Foreskin keratinocyte (primary cell): ENCODE measurements at places on chromosomes 6 and 20. TPM values are rescaled to one million over a fixed set of nuclear protein-coding genes. Genes with fewer than 3 reads are reported as not detected.

SAMD5 gene
- total RNA-seq: 1.4 and 2.6 TPM in 2 replicates

SLC22A2 gene
- not detected in 2 replicates for total RNA-seq

TNXB gene
- total RNA-seq: 0.07 and 0.31 TPM in 2 replicates

TSPYL4 gene
- 4.9 and 6.7 TPM in 2 replicates for total RNA-seq

POM121L2 gene
- total RNA-seq: not detected in 2 replicates

VIP gene
- total RNA-seq: not detected in 2 replicates

TPX2 gene
- total RNA-seq: 106 and 126 TPM in 2 replicates

OTOR gene
- not detected in 2 replicates for total RNA-seq

BTN1A1 gene
- total RNA-seq: not detected in 2 replicates

C4A gene
- 1.7 and 1.8 TPM in 2 replicates for total RNA-seq

MUC21 gene
- not detected in 2 replicates for total RNA-seq

SPDEF gene
- 0.07 TPM in 1 of 2 replicates, not detected in the other for total RNA-seq

BRD2 gene
- total RNA-seq: 134 and 136 TPM in 2 replicates

HUS1B gene
- 0.18 and 0.31 TPM in 2 replicates for total RNA-seq

RFX6 gene
- not detected in 2 replicates for total RNA-seq

SLC12A5 gene
- total RNA-seq: 1.7 and 3.2 TPM in 2 replicates

TINAG gene
- not detected in 2 replicates for total RNA-seq

HM13 gene
- total RNA-seq: 105 and 125 TPM in 2 replicates

FILIP1 gene
- total RNA-seq: not detected in 2 replicates

OXT gene
- not detected in 2 replicates for total RNA-seq

NKX2-4 gene
- not detected in 2 replicates for total RNA-seq

MYO6 gene
- total RNA-seq: 21.9 and 23.7 TPM in 2 replicates

PPP1R14C gene
- total RNA-seq: 32.5 and 36.4 TPM in 2 replicates

DEFB124 gene
- total RNA-seq: not detected in 2 replicates

SLC22A3 gene
- total RNA-seq: 2.1 and 2.2 TPM in 2 replicates

CDH26 gene
- 1.1 and 1.2 TPM in 2 replicates for total RNA-seq

PAK5 gene
- total RNA-seq: not detected in 2 replicates

COX4I2 gene
- total RNA-seq: not detected in 2 replicates

SH3BGRL2 gene
- 5.7 and 8.6 TPM in 2 replicates for total RNA-seq

CST5 gene
- total RNA-seq: not detected in 2 replicates

TMEM239 gene
- not detected in 2 replicates for total RNA-seq
